ENCODE measurements at places on chromosomes 5 and 9. TPM values are rescaled to one million over a fixed set of nuclear protein-coding genes. Genes with fewer than 3 reads are reported as not detected.

The SV2C gene
- total RNA-seq = 0.24 TPM

The ACER2 gene
- total RNA-seq = 8.8 TPM

The RASA1 gene
- total RNA-seq = 33.8 TPM

The CARD9 gene
- total RNA-seq = 1.1 TPM

The SHISAL2B gene
- total RNA-seq = 8.6 TPM

The APBA1 gene
- 1.1 TPM for total RNA-seq

The TAF11L5 gene
- not detected for total RNA-seq

The DIMT1 gene
- total RNA-seq = 39.2 TPM

The MSMP gene
- not detected for total RNA-seq

The ORM1 gene
- not detected for total RNA-seq

The CCDC192 gene
- 0.63 TPM for total RNA-seq

The FAM240B gene
- not detected for total RNA-seq

The ZNF483 gene
- total RNA-seq = 83.8 TPM

The PAPPA gene
- total RNA-seq = 0.63 TPM

The PRRC1 gene
- total RNA-seq = 79.0 TPM

The CACNA1B gene
- 5.7 TPM for total RNA-seq

The TSSK1B gene
- not detected for total RNA-seq

The GPR150 gene
- total RNA-seq = not detected

The REEP2 gene
- total RNA-seq = 40.2 TPM

The TNIP1 gene
- 33.9 TPM for total RNA-seq

The ITK gene
- total RNA-seq = not detected

The C9orf153 gene
- 0.65 TPM for total RNA-seq

The TXNDC8 gene
- total RNA-seq = not detected

The SLC22A4 gene
- 0.60 TPM for total RNA-seq

The WDR5 gene
- total RNA-seq = 68.1 TPM

The KCNV2 gene
- total RNA-seq = not detected

The WDR38 gene
- total RNA-seq = not detected

The TSLP gene
- total RNA-seq = 1.9 TPM

The CAMSAP1 gene
- total RNA-seq = 44.0 TPM

The SGCD gene
- 0.04 TPM for total RNA-seq

The ANKRD34B gene
- 6.3 TPM for total RNA-seq

The TAF1L gene
- total RNA-seq = not detected

The SPINK6 gene
- total RNA-seq = not detected

The SPINK13 gene
- total RNA-seq = not detected

The ZNF300 gene
- total RNA-seq = 15.2 TPM

The LIX1 gene
- 0.26 TPM for total RNA-seq

The UNC13B gene
- 51.7 TPM for total RNA-seq

The MCTP1 gene
- 3.4 TPM for total RNA-seq

The RALGPS1 gene
- 22.9 TPM for total RNA-seq

The ANKRD20A1 gene
- not detected for total RNA-seq

The GABRB2 gene
- total RNA-seq = 1.9 TPM

The MYMK gene
- total RNA-seq = not detected

The TEX48 gene
- not detected for total RNA-seq

The PCDHGB6 gene
- 3.4 TPM for total RNA-seq

All from H1 (cell line).